ENCODE measurements at places on chromosomes 2 and 18.

GRCh38 chr2:240512109-240512485 lies 45.7 kb downstream of the ANKMY1 start:
- DNase-seq, result no peak

DNA sequence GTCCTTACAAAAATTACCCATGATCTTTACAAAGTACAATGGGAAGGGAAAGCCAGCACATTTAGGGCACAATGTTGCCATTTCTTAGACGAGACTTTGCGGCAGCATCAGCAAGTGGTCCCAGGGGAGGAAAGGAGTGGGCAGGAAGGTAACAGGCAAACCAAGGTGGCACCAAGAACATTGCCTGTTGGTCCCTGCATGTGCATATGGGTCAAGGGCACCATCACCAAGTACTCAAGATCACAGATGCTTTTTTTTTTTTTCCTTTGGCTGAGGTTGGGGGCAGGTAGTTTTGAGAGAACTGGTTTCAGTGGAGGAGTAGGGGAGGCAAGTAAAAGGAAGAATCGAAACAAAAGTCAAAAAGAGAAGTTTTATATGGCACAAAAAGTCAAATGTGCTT lies 752 bp upstream of the CYTIP start:
- DNase-seq, result no peak

DNA sequence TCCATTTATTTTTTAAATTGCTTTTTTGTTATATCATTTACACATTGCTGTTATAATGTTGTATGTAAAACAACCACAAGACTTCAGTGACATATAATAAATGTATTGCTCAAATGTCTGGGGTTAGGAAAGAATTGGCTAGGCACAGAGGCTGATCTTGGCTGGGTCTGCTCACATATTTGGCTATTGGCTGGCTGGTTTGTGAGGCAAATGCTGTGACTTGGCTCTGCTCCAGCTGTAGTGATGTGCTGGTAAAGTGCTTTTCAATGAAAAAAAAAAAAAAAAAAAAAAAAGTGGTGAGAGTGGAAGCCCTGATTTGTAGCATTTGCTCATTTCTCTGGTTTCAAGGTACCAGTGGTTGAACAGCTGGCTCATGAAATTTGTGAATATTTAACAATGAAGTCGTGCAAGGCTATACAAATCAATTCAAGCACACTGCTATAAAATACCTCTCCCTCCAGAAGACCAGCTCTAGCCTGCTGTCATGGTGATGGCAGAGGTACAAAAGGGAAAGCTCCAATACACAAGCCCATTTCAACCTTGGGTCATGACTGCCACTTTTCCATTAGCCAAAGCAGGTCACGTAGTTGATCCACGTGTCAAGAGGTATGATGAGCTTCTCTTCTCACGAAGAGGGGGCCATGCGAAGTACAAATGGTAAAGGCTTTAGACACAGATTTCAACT lies 43.7 kb upstream of the RIT2 start:
- peak; percentile 10 for DNase-seq

GRCh38 chr2:61044636-61045035 lies 21.0 kb upstream of the SANBR start:
- DNase-seq, result no peak

DNA sequence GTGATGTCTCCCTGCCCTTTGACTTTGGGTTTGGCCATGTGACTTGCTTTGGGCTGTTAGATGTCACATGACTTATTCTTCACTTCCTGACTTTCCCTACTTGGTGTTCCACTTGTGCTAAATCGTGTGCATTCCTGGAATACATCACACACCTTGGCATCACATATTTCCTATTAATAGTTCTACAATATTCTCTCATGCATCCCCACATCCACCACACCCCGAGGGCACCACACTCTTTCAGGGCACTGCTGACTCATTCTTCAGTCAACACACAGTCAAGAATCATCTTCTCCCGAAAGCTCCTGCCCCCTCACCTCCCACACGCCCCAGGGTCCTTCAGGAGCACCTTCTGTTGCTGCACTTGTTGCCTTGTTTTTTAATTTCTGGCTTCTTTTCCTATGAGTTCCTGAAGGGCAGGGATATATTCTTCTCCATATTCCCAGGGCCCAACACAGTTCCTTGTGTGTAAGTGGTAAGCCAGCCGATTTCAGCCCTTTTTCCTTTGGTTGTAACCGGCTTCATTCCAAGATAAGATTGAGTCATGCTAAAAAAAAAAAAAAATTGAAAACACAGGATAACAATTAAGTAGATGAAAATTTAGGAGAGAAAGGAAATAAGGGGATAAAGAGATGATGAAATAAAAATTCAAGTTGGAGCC lies 341.4 kb downstream of the SLC4A3 start:
- DNase-seq, result no peak

DNA sequence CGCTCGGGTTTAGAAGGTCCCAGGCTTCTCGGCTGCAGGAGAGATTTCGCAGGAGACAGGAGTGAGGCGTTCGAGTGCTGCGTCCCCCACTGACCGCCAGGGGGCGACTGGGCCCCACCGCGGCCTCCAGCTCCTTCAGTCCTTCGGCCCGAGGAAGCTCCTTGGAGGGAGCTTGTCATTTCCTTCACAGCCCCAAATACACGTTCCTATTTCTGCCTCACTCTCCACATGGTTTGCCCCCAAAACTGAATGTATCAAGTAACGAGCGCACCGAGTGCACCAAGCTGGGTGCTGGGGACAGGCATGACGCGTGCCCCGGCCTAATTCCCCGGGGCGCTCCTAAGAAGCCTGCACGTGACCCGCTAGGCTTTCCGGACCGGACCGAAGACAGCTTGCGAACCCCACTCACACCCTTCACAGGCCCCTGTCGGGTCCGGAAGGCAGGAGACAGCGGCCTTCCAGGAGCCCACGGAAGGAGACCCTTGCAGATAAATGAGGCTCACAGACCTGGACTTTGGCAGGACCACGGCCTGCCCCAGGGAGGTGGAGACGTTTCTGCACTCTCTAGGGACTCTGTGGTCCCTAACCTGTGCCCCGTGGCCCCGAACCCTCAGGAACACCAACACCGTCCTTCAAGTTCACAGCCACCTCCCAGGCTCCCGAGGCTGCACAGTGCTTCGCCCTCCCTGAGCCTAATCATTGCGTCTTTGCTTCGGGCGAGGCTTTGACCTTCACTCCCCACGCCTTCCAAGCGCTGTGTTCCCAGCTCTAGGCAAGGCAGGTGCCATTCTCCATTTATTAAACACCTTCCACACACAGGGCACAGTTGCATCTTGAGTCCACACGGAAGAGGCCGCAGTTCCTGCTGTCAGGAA lies 13.0 kb upstream of the FAHD2A start:
- DNase-seq, result peak; percentile 77

GRCh38 chr18:78878335-78878734 lies 101.3 kb upstream of the SALL3 start:
- DNase-seq, result no peak

GRCh38 chr18:8881103-8881502 lies 175.7 kb downstream of the MTCL1 start:
- no peak for DNase-seq

GRCh38 chr2:30990176-30990575 lies 148.1 kb downstream of the GALNT14 start:
- DNase-seq, result no peak

GRCh38 chr2:121721926-121722325 lies 14.7 kb downstream of the NIFK start:
- DNase-seq, result no peak

GRCh38 chr18:45169610-45170009 lies 445.7 kb upstream of the SLC14A2 start:
- DNase-seq, result no peak

- DNase-seq, result no peak
Measured at GRCh38 chr2:98921062-98921461, 15.0 kb downstream of the CRACDL start.

- no peak for DNase-seq
Measured at GRCh38 chr18:6629635-6630140, 99.8 kb upstream of the ARHGAP28 start.

- DNase-seq, result no peak
Measured at GRCh38 chr2:46383113-46383395, 85.8 kb downstream of the EPAS1 start.

DNA sequence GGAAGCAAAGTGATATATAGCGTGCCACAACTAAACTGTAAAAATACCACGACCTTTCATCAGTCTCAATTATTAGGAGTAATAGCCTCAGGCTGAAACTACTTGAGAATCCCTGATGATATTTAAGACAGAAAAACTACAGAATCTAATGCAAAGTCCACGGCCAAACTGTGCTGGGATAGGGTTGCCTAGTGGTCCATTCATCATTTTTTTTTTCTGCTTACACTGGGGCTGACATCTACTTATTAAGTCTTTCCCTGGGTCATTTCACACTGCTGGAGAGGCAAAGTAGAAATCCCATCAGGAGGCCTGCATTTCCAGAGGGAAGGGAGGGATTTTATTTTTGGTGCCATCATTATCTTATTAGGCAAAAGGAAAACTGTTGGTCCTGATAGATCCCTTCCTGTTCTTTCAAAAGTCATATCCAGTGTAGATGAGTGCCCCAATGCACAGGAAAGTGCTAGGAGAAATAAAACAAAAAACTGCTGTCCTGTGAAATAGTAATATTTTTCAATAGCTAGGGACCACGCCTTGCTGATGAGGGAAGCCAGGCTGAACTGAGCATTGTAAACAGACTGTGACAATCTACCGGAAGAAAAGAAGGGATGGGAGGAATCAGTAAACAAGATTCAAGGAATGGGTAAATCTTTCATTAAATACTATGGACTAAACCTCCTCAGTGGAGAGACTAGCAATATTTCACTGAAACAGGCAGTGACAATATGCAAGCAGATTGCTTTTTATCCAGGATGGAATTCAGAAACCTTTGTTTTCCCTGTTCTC lies 644.3 kb downstream of the IRS1 start:
- no peak for DNase-seq

GRCh38 chr2:152583512-152584229 lies 133.6 kb downstream of the PRPF40A start:
- no peak for DNase-seq

DNA sequence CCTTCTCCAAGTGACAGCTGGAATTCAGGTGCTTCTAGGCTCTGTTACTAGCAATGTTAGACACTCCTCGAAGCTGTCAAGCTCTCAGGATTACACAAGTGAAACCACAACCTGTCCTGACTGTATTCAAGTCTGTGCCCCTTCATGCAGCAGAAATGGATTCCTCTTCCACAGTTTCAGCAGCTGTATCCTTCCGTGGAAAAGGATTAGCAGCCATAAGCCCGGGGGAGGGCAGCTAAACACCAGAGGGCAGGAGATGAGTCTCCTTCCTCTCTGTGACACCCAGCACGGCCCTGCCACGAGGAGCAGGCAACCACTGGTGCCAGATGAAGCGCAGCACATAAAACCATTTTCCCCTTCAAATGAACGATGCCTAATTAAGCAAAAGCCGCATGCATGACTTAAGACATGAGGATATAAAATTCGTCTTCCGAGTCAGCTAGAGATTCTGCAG lies 1.2 kb downstream of the ST3GAL5 start:
- DNase-seq, result peak; percentile 70

- no peak for DNase-seq
Measured at GRCh38 chr18:74873629-74874028, 276.0 kb downstream of the ZNF407 start.

DNA sequence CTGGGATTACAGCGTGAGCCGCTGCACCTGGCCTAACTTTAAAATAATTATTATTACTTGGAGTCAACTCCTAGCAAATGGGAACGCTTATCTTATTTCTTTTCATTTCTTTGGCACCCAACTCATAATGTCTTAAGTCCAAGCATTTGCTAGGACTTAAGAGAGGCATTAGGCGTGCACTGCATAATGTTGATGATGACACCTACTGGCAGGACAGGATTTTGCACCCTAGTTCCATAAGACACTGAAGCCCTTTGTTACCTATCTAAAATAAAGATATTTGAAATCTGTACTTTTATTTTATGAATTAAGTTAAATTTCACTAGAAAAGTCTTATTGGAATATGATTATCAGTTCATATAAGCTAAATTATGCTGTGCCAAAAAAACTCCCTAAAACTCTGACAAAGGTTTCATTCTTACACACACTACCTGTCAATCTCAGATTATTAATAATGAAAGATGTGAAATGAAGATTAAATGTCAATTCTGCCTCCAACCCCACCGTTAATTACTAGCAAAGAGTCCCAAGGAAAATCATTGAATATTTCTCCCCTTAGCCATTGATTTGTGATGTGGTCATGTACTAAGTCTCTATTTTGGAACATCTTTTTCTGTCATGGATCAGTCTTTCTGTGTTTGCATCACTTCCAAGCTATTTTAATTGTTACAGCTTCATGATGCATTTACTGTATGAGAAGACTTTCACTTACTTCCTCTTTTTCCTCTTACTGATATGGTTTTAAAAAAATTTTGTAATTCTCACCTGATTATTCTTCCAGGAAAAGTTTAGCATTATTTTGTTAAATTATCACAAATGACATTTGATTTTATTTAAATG lies 12.7 kb upstream of the CDH2 start:
- DNase-seq, result peak; percentile 14
